LoVo (cell line): ENCODE measurements at places on chromosomes 16 and 17.

- DNase-seq, result no peak
These were observed 277.9 kb upstream of the MON1B start for GRCh38 chr16:76913046-76913445.

GRCh38 chr16:17343028-17343427 is 127.7 kb downstream of the XYLT1 start:
- DNase-seq, result no peak

GRCh38 chr17:1561420-1562175 is 994 bp downstream of the PITPNA start:
- DNase-seq, result peak; percentile 24

DNA sequence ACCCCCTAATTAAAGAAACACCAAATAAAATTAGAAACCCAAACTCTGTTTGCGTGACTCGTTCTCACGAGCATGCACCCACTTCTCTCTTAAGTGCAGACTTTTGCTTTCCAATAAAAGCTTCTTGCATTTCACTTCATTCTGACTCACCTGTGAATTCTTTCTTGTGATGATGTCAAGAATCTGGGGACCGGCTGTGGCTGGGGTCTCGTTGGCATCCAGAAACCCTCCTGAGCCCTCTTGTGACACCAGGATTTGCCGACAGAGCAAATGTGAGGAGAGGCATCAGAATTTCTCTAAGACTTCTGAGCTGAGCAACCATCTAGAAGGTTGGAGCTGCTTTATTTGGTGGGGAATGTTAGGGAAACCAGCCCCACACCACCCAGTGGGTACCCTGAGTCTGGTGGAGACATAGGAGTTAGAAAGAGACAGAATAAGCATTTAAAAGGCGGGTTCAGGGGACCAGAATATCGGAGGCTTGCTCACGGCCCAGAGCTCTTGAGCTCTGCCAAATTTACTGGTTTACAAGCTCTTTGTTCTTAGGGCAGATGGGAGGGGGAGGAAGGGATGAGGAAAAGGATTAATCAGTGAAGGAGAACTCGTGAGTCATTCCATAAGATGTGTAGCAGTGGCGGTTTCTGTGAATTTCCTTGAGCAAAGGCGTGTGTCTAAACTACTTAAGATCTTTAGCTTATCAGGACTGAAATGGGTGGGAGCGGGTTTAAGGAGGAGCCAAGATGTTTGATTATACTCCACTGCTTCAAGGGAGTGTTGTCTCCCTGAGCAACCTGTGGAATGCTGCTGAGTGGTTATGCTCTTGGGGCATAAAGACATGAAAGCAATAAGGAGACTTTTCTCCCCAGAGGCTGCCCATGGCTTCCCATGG is 24.2 kb upstream of the TMC5 start:
- peak; percentile 86 for DNase-seq

- no peak for DNase-seq
These were observed 591 bp downstream of the YPEL3 start for GRCh38 chr16:30095166-30096078.

DNA sequence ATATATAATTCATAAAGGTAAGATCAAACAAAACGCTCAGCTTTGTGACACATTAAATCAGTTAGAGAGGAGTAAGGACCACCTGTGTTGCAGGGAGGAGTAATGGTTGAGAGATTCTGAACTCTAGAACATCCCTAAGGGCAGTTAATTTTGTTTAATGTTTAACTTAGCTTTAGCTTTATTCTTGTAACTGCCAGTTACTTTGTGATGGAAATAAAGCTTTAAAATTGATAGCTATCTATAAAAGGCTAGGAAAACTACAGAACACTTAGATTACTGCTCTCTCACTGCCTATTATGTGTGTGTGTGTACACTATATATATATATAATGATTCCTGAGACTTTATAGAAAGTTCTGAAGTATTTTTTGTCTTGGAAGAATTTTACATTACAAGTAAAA is 37.8 kb downstream of the PTRH2 start:
- peak; percentile 25 for DNase-seq

GRCh38 chr17:8629371-8630226 is 926 bp downstream of the MYH10 start:
- no peak for DNase-seq

- peak; percentile 9 for DNase-seq
These were observed 6.7 kb downstream of the TRPV1 start for GRCh38 chr17:3602499-3602898.

GRCh38 chr16:16817196-16817595 is 438.3 kb downstream of the NPIPA7 start:
- DNase-seq, result no peak

DNA sequence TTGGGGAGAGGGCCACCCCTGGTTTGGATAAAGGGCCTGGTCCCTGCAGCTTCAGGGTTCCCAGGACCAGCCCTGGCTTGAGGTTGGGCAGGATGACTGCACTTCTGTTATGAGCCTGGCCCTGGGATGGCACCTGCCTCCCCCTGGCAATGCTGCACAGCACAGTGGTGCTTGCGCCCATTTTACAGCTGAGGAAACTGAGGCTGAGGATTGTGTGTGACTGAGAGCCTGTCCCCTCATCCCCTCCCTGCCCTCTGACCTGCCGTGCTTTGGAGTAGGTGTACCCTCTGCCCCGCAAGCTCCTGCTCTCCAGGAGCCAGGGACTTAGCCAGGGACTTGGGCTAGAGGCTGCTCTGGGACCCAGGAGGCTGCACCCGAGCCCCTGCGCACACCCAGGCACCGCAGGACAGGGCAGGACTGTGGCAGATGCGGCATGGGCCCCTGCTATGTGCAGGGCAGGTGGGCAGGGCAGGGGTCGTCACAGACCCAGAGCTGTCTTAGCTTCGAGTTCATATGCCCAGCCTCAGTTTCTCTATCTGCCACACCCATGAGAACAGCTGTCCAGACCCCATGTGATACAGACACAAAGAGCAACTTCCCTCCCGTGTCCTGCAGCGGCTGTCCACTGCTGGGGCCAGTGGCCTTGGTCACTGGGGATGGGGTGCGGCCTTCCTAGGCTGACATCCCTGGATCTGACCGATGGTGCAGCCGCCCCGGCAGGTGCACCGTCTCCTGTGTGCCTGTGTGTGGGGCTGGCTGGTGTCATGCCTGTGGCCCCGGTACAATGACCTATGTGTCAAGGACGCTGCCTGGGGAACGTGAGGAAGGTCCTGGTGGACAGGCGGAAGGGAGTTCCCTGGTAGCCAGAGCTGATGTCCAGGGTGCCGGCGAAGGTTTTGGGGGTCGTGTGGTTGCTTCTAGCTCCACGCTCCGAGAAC is 36.6 kb downstream of the BAHCC1 start:
- no peak for DNase-seq

DNA sequence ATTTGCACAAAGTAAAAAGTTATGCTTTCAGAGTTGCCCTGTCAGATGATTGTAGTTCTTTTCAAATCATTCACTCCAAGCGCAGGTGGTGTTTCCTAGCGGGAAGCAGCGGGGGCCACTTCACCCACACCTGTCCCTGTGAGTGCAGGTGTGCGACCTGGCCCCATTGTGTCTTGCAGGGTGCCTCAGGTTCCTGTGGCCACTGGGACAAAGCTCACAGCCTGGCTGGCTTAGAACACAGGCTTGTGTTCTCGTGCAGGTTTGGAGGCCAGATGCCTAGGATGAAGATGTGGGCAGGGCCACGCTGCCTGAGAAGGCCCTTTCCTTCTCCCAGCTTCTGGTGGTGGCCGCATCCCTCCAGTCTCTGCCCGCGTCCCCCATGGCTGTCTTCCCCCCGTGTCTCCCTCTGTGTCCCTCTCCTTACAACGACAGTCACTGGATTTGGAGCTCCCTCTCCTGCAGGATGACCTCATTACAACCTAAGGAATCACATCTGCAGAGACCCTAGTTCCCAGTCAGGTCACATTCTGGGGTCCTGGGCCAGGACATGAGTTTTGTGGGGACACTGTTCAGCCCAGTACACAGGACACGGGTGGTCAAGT is 90.5 kb downstream of the NPIPB11 start:
- DNase-seq, result no peak

- peak; percentile 87 for DNase-seq
These were observed 6.8 kb upstream of the CA4 start for GRCh38 chr17:60142872-60143499.

DNA sequence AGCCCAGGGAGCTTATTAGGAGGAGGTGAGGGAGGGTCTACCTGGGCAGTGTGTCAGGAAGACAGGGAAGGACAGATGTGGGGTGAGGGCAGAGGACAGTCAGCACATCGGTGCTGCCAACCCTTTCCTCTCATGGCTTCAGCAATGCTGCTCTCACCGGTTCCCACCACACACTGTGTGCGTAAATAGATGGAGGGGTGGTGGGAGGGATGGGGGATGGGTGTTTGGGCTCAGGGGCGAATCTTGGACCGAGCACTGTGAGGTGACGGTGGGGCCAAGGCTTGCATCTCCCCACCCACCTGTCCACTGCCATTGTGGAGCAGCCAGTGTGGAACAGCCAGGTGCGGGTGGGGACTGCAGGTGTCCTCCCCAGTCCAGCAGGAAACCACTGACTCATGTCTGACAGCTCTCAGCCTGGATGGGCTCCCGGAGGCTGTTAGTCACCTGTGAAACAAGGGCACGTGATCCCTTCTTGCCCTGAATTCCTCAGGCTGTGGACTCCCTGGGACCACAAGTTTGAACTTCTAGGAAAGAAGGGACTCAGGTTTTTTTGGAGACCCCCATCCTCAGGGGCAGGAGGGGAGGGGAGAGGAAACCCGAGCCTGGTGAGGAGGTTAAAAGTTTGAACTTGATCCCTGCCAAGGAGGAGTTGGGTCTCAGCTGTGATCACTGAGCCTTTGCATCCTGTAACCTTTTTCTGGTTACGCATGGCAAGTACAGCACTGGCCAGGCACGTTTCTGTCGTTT is 42.7 kb upstream of the SMPD3 start:
- peak; percentile 75 for DNase-seq

DNA sequence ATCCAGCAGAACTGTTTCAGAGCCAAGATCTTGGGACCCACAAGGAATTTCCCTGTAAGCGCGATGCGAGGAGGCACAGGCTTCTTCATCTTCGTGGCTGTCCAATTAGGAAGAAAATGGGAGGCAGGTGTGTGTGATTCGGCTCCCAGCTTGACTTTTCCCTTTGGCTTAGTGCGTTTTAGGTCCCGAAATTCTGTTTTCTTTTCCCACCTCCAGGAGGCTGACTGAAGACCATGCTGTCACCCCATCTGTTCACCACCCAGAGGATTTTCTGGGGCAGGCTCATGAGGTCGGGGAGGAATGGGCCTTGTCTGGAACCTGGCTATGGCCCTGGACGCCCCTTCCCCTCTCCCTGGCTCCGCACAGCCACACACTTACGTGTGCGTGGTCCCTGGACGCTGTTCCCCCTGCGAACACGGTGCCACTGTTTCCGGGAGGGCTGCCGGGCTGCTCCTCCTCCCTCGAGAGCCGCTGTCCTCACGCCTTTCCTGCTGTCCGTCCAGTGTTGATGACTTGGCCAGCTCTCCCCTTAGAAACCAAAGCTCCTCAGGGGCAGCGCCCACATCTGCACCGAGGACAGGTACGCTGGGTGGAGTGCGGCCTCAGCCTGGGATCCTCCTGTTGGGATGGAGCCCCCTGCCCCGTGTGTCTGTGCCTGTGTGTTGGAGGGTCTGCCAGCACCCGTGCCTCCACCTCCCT is 2.7 kb upstream of the PABPN1L start:
- DNase-seq, result no peak
